ENCODE measurements at places on chromosomes 11 and 22. TPM values are rescaled to one million over a fixed set of nuclear protein-coding genes. Genes with fewer than 3 reads are reported as not detected.

HEPHL1 gene
- not detected for total RNA-seq

TRIM49B gene
- total RNA-seq: 0.69 TPM

PANX3 gene
- not detected for total RNA-seq

SOX6 gene
- total RNA-seq: 54.7 TPM

SF1 gene
- 75.2 TPM for total RNA-seq

KBTBD3 gene
- 21.9 TPM for total RNA-seq

MIEF1 gene
- total RNA-seq: 29.8 TPM

PGR gene
- 0.46 TPM for total RNA-seq

PATE2 gene
- 2.1 TPM for total RNA-seq

TIMP3 gene
- total RNA-seq: 53.5 TPM

LSP1 gene
- total RNA-seq: 1.2 TPM

ALX4 gene
- 0.92 TPM for total RNA-seq

TRMT112 gene
- 82.4 TPM for total RNA-seq

MMP13 gene
- not detected for total RNA-seq

MYOD1 gene
- not detected for total RNA-seq

MAJIN gene
- not detected for total RNA-seq

PNPLA5 gene
- total RNA-seq: 0.23 TPM

C11orf91 gene
- total RNA-seq: not detected

CASP1 gene
- total RNA-seq: 3.7 TPM

CYTH4 gene
- total RNA-seq: 3.2 TPM

MICALL1 gene
- total RNA-seq: 27.9 TPM

TCN1 gene
- total RNA-seq: not detected

MYBPC3 gene
- not detected for total RNA-seq

SLC7A4 gene
- total RNA-seq: 6.7 TPM

MB gene
- total RNA-seq: 2.5 TPM

PHF21B gene
- total RNA-seq: 8.8 TPM

TAGLN gene
- 8.3 TPM for total RNA-seq

SLC37A2 gene
- total RNA-seq: 2.1 TPM

CNIH2 gene
- 94.8 TPM for total RNA-seq

RASL10A gene
- 1.6 TPM for total RNA-seq

SCT gene
- total RNA-seq: not detected

PDGFD gene
- total RNA-seq: 14.1 TPM

ZNF70 gene
- 4.6 TPM for total RNA-seq

All from diencephalon (tissue), 1 donor.